ENCODE measurements at places on chromosomes 7 and 10. TPM values are rescaled to one million over a fixed set of nuclear protein-coding genes. Genes with fewer than 3 reads are reported as not detected.

DNA sequence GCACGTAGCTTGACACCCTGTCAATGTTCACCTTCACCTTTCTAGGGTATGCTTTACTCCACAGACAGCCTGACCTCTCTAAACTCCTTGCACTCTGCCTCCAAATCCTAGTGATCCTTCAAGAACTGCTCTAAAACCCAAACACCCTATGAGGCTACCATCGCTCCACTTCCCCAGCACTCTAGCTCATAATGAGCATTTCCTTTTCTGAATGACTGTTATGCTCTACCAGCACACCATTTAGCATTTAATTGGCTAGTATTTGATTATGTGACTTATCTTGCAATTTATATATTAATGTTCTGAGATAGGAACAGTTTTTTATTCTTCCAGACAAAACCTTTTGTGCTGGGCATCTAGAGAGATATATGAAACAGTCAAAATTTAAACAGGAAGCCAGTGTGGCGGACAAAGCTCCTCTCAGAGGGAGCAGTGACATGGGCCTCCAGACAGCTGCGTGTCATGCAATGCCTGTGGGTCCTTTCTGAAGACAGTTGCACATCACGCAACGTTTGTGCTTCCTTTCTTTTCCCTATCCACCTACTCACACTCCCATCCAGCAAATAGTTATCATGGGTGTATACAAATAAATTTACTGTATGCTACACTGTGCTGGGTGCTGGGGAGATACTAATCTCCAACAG lies 86.3 kb downstream of the ALOX5 start:
- DNase-seq: no peak
- no peak overlapping the region for H3K27ac ChIP-seq
- H3K36me3 ChIP-seq: peaks cover 51% of the 10 kb centered on the region
- no peak overlapping the region for H3K4me3 ChIP-seq

TCF7L2 gene
- total RNA-seq: 8.9 TPM

DNA sequence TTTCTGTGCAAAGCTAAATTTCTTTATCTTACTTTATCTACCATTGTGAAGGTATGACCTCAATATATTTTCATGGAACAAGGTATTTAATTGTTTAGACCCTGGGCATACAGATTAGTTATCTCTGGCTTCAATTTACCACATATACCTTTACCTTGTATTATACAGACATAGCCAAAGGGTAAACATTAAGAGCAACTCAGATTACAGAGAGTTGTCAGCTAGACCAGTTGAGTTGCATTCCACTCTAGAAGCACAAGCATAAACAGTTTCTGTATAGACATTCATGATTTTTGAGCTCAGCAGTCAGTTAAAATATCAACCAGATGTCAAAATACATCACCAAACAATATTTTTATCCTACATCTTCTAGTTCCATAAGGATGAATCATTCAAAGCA lies 857.3 kb upstream of the ZWINT start:
- H3K4me3 ChIP-seq: no peak overlapping the region
- no peaks in the 10 kb centered on the region for H3K36me3 ChIP-seq
- no peaks in the 10 kb centered on the region for H3K4me1 ChIP-seq
- H3K27me3 ChIP-seq: no peaks in the 10 kb centered on the region
- no peak for DNase-seq

DNA sequence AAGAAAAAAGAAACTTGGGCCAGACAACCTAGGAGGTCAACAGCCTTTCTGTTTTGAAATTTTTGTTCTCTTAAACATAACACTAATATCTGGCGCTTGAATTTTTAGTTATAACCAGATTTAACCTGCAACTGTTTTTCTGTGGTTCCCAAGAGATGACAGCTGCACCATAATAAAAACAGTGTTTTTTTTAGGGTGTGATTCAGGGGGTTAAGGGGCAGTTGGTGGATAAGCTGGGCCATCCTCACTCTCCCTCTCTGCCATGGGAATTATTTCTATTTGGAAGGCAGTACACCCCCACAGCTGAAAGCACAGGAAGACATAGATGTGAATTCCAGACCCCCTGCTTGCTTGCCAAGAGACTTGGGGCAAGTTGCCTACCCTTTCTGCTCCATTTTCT lies 20.1 kb upstream of the TM9SF3 start:
- H3K36me3 ChIP-seq: no peaks in the 10 kb centered on the region
- DNase-seq: no peak
- H3K4me1 ChIP-seq: peaks cover 8% of the 10 kb centered on the region
- no peaks in the 10 kb centered on the region for H3K27me3 ChIP-seq
- no peak overlapping the region for H3K27ac ChIP-seq
- H3K4me3 ChIP-seq: no peak overlapping the region

- DNase-seq: no peak
- H3K4me1 ChIP-seq: no peaks in the 10 kb centered on the region
- no peaks in the 10 kb centered on the region for H3K36me3 ChIP-seq
- no peak overlapping the region for H3K27ac ChIP-seq
- H3K4me3 ChIP-seq: no peak overlapping the region
Measured at GRCh38 chr7:127525866-127526480, 59.4 kb downstream of the GCC1 start.

TEX47 gene
- not detected for total RNA-seq

PALD1 gene
- total RNA-seq: 5.1 TPM

DNA sequence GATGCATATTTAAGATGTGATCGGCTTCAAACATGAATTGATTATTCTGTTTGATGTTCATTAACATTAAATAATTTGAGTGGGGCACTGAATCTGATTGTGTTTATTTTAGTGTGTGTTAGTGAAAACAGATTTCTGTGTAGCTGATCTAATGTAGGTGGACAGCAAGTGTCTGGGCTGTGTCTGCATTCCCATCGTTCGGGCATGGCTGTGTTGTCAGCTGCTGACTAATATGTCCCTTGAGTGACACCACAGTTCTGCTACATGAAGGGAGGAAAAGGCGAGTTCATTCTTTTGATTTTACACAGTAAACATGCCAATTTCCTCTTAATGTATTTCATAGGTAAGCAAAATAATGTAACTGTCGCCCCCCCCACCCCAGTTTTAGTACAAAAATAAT lies 203.0 kb downstream of the CNTNAP2 start:
- no peaks in the 10 kb centered on the region for H3K36me3 ChIP-seq
- H3K4me1 ChIP-seq: no peaks in the 10 kb centered on the region
- no peaks in the 10 kb centered on the region for H3K27me3 ChIP-seq
- no peak overlapping the region for H3K4me3 ChIP-seq
- no peak for DNase-seq
- no peak overlapping the region for H3K27ac ChIP-seq

GRCh38 chr10:28925121-28925663 lies 247.9 kb downstream of the BAMBI start:
- H3K27me3 ChIP-seq: peaks cover 8% of the 10 kb centered on the region
- H3K4me1 ChIP-seq: no peaks in the 10 kb centered on the region
- peak; percentile 32 for DNase-seq
- peak overlapping the region; percentile 52 for H3K4me3 ChIP-seq

CHN2 gene
- total RNA-seq: 36.1 TPM
